ENCODE measurements at places on chromosomes 11 and 22.

- peak; percentile 20 for DNase-seq
These were observed 23.7 kb downstream of the PDHX start for GRCh38 chr11:34940026-34940677.

DNA sequence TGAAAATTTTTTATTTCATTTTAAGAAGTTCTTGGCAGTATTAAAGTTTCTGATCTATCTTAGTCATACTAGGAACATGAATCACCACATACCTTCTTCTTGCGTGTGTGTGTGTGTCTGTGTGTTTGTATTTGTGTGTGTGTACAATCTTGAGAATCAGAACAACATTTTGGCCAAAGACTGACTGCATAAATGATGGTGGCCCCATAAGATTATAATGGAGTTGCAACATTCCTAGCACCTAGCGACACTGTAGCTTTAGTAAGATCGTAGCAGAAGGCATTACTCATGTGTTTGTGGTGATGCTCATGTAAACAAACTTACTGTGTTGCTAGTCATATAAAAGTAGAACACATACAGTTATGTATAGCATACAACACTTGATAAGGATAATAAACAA, 205.4 kb downstream of the FAM76B start:
- no peak for DNase-seq

DNA sequence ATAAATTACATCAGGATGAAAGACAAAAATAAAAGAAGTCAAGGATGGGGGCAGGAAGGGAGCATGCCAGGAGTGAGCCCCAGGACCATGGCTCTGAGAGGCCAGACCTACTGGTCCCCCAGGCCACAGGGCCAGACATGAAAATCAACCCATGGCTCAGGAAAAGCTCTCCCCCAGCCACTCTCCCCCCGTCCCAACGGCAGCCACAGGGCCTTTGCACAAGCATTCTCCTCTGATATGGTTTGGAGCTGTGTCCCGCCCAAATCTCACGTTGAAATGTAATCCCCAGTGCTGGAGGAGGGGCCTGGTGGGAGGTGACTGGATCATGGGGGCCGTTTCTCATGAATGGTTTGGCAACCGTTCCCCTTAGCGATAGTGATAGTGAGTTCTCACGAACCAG, 80.8 kb upstream of the ANO1 start:
- DNase-seq, result no peak

GRCh38 chr22:35349368-35349703, 31.6 kb upstream of the HMOX1 start:
- no peak for DNase-seq

GRCh38 chr22:29987137-29987536, 93.1 kb upstream of the HORMAD2 start:
- DNase-seq, result no peak

DNA sequence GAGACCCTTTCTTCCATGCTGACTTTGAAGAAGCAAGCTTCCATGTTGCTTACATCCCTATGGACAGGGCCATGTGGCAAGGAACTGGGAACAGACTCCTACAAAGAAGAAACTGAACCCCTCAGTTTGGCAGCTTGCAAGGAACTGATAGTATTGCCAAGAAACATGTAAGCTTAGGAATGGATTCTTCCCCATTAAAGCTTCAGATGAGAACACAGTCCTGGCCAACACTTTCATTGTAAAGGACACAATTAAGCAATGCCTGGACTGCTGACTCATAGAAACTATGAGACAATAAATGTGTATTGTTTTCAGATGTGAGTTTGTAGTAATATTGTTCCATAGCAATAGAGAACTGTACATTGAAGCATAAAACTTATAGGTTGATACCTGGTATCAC, 82.4 kb downstream of the AASDHPPT start:
- no peak for DNase-seq

GRCh38 chr11:103926990-103927389, 109.5 kb upstream of the DDI1 start:
- DNase-seq, result no peak

- DNase-seq, result no peak
These were observed 16.5 kb upstream of the MYOD1 start for GRCh38 chr11:17702876-17703275.

GRCh38 chr11:117633976-117634755, 162.8 kb downstream of the DSCAML1 start:
- DNase-seq, result no peak

DNA sequence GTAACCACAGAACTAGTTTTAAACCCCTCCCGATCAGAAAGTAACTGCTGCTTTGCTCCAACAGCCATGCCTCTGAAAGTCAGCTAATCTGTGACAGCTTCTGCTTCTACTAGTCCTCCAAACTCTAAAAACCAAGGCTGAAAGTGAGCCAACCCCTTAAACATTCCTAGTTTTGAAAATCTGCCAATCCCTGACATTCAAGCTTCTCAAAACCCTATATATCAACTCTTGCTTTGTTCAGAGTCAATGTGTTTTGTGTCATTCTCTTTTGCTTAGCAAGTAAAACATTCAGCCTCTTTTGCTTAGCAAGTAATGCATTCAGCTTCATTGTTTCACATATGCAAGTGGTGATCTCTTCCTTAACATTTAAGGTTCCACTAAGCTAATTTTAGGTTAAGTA, 56.9 kb downstream of the ATG16L2 start:
- DNase-seq, result no peak

GRCh38 chr22:47818496-47818895, 1056.0 kb downstream of the TBC1D22A start:
- no peak for DNase-seq

Measured in AG08396 (cell line).